NCI-H1436 treated with DMSO at 0.1 percent for 48 hours (cell line): ENCODE measurements at places on chromosomes 1 and 21.

- DNase-seq = no peak
Observed at GRCh38 chr1:112406771-112407170, 10.8 kb downstream of the CTTNBP2NL start.

- DNase-seq = peak; percentile 18
Observed at GRCh38 chr1:115670476-115671175, 28.9 kb downstream of the VANGL1 start.

GRCh38 chr1:80158771-80159170, 1152.2 kb upstream of the ADGRL4 start:
- DNase-seq = no peak

- no peak for DNase-seq
Observed at GRCh38 chr1:233710031-233710430, 96.1 kb downstream of the KCNK1 start.

- DNase-seq = no peak
Observed at GRCh38 chr1:42801832-42802473, 15.0 kb upstream of the ERMAP start.

GRCh38 chr1:23288201-23288600, 55.9 kb downstream of the HNRNPR start:
- no peak for DNase-seq

DNA sequence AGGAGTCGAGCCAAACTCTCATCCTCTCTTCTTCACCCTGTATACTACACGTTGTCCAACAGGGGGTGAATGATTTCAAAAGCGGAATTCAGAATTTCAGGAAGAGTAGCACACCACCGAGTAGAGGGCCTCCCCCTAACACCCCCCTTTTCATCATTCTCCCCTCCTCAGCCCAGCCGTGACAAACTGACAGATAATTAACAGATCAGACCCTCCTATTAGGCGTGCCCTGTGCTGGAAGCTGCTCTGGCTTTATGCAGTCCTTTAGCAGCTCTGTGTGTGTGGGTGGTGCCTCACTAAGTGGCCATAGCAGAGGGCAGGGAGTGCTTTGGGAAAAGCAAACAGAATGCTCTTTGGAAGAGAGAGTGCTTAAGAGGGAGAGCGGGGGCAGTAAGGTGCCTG, 44.3 kb downstream of the PEX14 start:
- no peak for DNase-seq

DNA sequence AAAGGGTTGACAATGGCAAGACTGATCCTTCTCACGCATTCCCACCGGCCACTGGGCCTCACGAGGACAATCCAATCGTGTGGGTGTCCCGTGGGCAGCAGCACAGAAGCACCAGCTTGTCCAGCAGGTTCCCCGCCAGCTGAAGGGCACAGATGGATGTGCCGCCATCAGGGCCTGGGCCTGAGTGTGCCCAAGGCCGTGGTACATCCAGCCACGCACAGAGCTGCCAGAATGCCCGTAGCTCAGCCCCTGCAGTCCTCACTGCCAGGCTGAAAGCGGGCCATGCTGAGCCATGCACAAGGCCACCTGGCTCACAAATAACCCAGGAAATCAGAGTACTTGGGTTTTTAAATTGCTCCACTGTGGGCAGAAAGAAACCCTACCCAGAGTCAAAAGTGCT, 7.0 kb downstream of the NPHP4 start:
- DNase-seq = no peak

DNA sequence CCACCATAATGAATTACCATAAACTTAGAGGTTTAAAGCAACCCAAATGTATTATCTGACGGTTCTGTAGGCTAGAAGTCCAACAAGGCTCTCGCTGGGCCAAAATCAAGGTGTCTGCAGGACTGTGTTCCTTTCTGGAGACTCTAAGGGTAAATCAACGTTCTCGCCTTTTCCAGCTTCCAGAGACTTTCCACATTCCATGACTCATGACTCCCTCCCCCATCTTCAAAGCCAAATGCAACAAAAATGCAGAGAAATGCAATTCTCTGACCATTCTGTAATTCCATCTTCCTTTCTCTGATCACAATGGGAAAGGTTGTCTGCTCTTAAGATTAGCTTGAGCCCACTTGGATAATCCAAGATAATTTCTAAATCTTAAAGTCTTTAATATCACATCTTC, 287.1 kb downstream of the LTN1 start:
- no peak for DNase-seq

DNA sequence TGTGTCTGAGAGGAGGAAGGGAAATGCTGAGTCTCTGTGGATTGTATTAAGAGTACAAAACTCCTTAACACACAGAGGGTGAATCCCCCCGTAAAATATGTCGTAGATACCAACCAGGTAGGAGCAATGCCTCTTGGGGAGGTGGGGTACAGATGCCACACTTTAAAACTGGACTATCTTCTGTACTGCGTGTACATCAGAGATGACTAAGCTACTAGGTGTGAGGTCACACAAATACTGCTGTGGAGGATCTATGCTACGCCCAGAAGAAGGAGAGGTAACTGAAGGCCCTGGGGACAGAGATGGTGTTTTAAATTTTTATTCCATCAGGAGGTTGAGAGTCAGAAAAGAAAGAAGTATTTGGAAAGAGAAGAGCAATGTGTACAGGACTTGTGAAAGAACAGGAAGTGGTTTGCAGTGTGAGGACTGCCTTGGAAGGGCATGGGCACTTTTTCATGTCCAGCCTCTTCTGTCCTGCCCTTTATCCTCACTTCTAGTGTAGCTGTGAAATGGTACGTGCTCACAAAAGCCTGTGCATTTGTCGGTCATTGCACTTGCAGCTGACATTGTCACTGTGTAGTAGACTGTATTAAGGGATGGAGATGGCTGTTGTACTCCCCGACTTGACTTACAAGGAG, 287.8 kb upstream of the CHRM3 start:
- no peak for DNase-seq

- no peak for DNase-seq
Observed at GRCh38 chr1:8689431-8690252, 127.8 kb downstream of the RERE start.

DNA sequence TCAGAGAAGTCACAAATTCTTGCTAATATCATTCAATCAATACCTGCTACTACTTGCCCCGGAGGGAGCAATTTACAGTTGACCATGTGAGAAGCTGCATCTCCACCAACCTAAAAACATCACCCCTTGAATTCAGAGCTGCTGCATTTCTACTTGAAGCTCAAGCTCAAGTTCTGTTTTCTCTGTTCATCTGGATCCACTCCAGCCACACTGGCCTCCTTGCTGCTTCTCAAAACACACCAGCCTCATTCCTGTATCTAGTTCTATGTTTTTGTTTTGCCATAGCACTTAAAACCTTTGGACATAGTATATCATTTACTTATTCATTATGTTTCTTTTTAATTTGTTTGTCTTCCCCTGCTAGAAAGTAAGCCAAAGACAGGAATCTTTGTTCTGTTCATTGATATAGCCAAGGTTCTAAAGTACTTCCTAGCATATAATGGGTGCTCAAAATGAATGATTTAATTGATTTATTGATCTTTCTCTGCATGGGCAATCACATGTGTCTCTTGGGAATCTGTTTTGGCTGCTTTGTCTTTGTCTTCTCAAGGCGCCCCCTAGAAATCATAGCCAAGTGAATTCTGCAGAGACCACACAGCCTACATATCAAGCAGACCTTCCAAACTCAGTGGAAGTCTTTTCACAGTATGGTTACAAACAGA, 23.6 kb downstream of the SYF2 start:
- DNase-seq = no peak

- DNase-seq = no peak
Observed at GRCh38 chr1:60153961-60154360, 80.4 kb upstream of the C1orf87 start.

DNA sequence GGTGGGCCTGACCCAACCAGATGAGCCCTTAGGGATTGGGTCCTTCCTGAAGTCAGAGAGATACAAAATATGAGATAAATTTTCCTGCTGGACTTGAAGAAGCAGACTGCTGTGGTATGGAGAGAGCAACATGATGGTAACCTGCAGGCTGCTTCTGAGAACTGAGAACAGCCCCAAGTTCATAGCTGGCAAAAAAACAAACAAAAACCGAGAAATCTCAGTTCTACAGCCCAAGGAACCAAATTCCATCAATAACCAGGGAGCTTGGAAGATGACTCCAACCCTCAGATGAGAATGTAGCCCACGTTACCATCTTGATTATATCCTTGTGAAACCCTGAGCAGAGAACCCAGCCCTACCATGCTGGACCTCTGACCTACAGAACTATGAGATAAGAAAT, 316.2 kb downstream of the ZP4 start:
- DNase-seq = no peak

- DNase-seq = no peak
Observed at GRCh38 chr1:114134518-114134917, 19.2 kb downstream of the SYT6 start.

DNA sequence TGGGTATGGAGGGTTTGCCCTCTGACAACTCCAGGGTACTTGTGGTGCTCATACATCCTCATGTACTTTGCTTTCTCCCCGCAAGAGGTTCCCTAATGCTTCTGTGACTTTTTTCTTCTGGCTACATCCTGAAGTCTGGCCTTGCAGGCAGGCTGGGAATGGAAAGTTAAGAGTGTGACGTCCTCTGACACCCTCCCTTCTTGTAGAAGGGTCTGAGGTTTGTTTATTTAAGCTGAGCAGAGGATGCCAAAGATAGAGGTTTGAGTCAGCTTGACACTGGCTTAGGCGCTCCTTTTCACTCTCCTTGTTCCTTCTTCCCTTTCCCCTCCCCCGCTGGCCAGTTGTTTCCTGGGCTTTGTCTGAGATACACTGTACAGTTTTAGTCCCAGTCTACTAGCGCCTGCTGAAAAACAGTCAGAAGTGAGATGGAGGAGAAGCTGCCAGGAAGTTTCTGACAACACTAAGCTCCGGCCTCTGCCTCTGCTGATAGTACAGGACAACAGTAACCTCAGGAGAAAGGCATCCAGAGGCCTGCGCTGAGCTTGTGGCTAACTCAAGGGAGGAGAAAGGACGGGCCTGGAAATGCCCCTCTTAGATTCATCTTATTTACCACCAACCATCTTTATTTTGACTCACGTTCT, at the start of gene MACF1:
Gene MACF1, plus strand, starts transcription at position 255 of the 641 bp plus-strand sequence. Its CDS starts 328 bp downstream, at position 583.
- no peak for DNase-seq

- DNase-seq = no peak
Observed at GRCh38 chr1:59639266-59639665, 175.5 kb upstream of the HOOK1 start.

GRCh38 chr1:92476071-92476631, 10.6 kb downstream of the GFI1 start:
- DNase-seq = no peak

DNA sequence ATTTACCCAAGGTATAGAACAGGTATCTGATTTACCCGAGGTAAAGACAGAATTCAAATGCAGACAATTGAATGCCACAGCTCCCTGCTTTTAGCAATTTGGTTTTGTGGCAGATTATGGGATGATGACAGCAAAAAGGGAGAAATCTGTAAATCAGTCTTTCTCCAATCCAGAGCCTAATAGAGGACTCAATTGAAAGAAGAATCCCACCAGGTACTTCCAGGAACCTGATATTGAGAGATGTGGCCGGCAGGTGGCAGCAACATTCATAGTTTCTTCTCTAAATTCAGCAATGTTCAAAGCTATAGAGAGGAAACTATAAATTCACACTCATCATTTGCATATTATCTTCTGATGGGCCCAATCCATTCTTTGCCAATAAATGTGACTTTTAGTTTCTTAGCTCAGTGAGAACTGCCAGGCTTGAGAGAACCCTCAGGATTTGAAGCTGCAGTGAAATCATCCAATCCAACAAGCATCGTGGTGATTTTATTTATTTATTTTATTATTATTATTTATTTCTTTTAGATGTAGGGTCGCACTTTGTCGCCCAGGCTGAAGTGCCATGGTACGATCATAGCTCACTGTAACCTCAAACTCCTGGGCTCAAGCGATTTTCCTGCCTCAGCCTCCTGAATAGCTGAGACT, 9.8 kb upstream of the PHACTR4 start:
- peak; percentile 31 for DNase-seq

DNA sequence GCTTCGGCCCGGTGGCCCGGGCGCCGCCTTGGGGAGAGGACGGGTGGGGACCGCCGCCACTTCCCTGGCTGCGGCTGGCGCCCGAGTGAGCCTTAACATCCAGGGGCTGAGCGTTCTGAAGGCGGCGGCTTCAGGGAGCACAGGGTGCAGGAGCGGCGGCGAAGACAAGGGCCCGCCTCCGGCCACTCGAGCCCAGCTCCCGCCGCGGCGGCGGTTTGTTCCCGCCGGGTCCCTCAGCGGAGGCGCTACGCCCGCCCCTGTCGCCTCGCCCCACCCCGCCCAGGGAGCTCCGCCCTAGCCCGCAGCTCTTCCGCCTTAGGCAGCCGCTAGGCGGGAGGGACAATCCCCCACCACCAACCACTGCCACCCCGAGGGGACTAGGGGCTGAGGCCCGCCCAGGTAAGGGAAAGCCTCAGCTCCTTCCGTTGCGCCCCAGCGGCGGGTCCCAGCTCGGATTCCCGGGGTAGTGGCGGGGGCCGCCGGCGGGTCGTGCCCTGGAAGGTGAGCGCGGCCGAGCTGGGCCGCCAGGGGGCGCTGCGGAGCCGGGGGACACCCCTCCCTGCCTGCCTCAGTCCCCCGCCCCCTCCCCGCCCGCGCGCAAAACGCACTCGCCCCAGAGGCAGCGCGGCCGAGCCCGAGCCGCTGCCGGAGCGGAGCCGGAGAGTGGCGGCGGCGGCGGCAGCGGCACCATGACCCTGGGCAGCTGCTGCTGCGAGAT, at the start of gene FOXD2:
Gene FOXD2, plus strand, starts transcription at position 598 of the 718 bp plus-strand sequence. Its CDS starts 92 bp downstream, at position 690.
- no peak for DNase-seq

- DNase-seq = no peak
Observed at GRCh38 chr1:203673550-203674411, 47.1 kb downstream of the ATP2B4 start.

GRCh38 chr1:150259758-150260669, 2.4 kb downstream of the CA14 start:
- peak; percentile 54 for DNase-seq

- DNase-seq = no peak
Observed at GRCh38 chr1:169493251-169493650, 7.5 kb upstream of the SLC19A2 start.
